ENCODE measurements at places on chromosomes 1 and 21. TPM values are rescaled to one million over a fixed set of nuclear protein-coding genes. Genes with fewer than 3 reads are reported as not detected.

DNA sequence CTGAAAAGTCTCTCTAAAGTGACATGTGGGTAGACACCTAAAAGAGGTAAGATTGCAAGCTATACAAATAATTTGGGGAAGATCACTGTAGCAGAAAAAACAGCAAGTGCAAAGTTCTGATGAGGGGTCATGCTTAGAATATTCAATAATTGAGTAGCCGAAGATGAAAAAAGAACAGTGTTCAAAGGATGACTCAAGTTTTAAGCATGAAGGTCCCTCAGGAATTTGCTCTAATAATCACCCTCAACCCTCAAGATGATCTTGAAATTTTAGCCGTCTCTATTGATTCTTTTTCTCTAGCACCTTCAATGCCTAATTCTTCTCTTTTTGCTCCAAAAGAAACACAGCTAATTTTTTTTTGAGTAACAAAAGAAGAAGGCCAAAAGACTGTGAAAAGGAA is 190.6 kb upstream of the ZNHIT6 start:
- DNase-seq = no peak

DNA sequence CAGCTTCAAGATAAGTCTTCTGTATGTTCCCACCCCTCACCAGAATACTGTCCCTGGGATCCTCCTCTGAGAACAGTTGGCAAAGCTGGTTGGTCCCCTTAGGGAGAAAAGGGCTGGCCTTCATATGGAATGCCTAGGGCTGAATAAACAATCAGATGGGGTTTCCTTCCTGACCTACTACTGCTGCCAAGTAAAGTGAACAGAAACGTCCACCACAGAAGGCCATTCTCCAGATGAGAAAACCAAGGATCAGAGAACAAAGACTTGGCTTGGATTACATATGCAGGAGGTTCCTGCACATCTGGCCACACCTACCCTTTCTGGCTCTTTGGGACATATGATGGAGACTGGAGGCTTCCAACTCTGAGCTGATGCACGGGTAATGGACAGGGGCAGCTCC is 194.5 kb downstream of the HIVEP3 start:
- DNase-seq = no peak

GRCh38 chr1:73998348-73998959 is 199.5 kb downstream of the LRRIQ3 start:
- DNase-seq = peak; percentile 42

- no peak for DNase-seq
Measured at GRCh38 chr1:165508291-165508690, 35.5 kb upstream of the LRRC52 start.

GRCh38 chr1:54906586-54906985 is 19.6 kb upstream of the DHCR24 start:
- no peak for DNase-seq

DNA sequence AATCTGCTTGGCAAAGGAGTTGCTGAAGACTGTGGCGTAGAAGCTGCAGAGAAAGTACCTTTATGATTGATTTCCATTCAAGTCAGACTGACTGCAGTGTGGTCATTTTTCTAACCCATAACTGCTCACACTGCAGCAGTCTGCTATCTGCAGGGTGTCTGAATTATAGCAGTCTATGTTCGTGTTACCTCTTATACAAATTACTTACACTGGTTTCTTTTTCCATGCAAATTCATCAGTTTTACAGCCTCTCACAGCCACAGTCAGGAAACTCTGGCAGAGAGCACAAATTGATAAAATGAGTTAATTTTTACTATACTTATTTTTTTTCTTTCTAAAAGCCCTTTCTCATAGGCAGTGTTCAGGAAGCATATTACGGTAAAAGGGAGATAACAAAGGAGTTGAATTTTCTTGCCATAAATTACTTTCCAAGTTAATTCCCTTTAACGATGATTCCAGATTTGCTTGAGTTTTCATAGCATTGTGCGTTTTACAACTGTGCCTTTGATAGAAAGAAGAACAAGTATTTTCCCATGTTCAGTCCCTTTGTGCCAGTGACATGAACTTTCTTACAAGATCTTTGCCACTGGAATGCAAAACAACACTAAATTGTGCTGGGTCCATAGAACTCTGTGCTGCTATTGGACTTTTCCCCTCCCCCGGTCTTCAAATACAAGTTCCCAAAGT is 261.5 kb downstream of the NFIA start:
- peak; percentile 24 for DNase-seq

DNA sequence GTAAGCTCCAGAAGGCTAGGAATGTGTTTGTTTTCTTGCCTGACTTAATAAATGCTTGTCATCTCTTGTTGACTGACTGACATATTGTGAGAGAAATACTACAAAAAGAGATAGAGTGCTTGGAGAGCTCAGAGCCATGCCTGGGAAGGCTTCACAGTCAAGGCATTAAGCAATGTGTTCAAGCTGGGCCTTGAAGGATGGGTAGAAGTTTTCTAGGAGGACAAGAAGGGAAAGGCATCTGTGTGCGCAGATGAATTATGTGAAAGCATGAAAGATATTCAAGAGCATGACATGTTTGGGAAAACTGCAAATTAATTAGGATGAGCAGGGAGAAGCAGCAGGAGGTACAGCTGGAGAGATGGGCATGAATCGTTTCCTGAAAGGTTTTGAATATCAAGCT is 5.6 kb downstream of the SLAMF8 start:
- DNase-seq = no peak

GRCh38 chr1:178871551-178872320 is 859 bp upstream of the ANGPTL1 start:
- DNase-seq = no peak

DNA sequence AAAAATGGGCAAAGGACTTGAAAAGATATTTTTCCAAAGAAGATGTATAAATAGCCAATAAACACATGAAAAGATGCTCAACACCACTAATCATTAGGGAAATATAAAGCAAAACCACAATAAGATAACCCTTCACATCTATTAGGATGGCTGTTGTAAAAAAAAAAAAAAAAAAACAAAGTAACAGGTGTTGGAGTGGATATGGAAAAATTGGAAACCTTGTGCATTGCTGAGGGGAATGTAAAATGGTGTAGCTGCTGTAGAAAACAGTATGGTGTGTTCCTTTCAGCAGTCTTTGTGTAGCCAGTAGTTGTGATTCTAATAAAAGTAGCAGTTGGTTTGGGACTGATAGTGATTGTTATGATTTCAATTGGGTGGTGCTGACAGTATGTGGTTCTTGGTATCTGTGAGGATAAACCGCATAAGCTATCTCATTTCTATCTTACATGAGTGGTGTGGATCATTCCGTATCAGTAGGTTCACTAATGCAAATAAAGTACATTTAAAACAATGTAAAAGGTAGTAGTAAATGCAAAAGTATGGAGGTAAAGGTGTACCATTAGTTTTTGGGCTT is 19.9 kb downstream of the MAN1A2 start:
- DNase-seq = no peak

DNA sequence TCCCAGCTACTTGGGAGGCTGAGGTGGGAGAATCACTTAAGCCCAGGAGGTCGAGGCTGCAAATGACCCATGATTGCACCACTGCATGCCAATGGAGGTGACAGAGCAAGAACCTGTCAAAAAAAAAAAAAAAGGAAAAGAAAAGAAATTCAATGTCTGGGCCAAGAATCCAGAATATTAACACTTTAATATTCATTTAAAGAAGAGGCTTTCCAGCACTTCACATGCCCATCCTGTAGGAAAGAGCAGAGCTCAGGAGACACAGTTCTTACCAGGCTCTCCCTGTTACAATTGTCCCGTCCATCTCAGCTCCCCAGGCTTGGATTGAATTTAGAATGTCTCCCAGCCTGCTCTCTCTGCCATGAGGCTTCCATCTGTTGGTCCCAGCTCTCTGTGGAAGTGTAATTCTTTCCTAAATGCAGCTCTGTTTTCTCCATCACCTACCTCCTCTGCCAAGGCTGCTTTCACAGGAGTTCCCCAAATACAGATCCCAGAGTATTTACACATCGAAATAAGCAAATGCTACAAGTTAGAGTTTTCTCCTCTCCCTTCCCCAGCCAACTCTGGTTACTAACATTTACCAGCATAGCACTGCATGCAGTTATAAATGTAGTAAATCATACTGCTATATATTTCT is 116.6 kb upstream of the CDC42BPA start:
- DNase-seq = peak; percentile 64

GRCh38 chr21:46562472-46562871 is 42.4 kb downstream of the S100B start:
- no peak for DNase-seq

- DNase-seq = no peak
Measured at GRCh38 chr1:56916630-56917029, 49.2 kb downstream of the C8B start.

GRCh38 chr1:14677292-14677971 is 78.9 kb downstream of the KAZN start:
- DNase-seq = no peak

DNA sequence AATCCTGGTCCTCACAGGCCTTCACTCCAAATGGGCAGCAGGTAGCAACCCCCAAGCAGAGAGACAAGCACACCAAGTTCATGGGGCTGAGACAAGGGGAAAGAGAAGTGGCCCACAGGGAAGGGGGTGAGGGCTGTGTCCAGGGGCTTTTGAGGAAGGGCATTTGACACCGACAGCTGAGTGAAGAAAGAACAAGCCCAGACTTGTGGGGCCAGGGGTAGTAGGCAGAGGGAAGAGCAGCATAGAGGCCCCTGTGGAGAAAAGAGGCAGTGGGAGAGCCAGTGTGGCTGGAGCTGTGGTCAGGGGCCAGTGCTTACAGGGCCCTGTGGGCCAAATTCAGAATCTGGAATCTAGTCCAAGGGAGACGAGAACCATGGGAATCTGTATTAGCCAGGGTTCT is 85.4 kb downstream of the IGSF21 start:
- DNase-seq = no peak

GRCh38 chr1:48469616-48470480 is 2.2 kb downstream of the SPATA6 start:
- peak; percentile 76 for DNase-seq

GRCh38 chr21:33312121-33312520 is 12.6 kb upstream of the IFNAR1 start:
- DNase-seq = no peak

GRCh38 chr1:185869590-185869989 is 135.4 kb downstream of the HMCN1 start:
- peak; percentile 19 for DNase-seq

DNA sequence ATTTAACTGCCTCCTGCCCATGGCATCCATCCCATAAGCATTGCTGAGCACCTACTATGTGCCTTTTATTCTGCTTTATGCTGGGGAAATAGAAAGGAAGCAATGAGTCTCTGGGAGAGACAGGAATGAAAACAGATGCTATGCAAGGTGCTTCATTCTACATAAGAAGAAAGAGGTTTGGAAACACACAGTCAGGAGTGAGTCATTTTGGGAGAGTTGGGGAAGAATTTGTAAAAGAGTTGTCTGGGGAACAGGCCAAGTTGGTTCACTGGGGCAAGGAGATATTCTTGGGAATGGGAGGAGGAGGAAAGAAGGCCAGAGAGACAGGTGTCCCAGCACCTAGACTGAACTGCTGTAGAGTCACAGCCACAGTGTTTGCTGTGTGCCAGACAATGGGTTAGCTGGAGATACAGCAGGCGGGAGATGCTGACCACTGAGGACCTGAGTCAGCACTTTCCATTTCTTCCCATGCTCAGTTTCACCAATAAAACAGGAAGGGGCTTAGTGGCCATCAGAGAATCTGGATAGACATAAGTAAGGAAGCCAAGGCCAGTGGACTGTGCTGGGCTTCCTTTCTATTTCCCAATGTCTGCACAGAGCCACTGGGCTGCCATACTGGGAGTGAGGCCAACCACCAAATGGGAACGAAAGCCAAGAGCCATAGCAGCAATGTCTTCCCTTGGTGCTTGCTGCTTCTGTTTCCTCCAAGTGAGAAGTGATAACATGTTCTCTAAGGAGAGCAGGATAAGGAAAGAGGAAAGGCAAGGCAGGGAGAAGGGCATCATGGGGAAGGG is 187.7 kb upstream of the USP24 start:
- DNase-seq = no peak

- no peak for DNase-seq
Measured at GRCh38 chr1:14674030-14674429, 75.5 kb downstream of the KAZN start.

DNA sequence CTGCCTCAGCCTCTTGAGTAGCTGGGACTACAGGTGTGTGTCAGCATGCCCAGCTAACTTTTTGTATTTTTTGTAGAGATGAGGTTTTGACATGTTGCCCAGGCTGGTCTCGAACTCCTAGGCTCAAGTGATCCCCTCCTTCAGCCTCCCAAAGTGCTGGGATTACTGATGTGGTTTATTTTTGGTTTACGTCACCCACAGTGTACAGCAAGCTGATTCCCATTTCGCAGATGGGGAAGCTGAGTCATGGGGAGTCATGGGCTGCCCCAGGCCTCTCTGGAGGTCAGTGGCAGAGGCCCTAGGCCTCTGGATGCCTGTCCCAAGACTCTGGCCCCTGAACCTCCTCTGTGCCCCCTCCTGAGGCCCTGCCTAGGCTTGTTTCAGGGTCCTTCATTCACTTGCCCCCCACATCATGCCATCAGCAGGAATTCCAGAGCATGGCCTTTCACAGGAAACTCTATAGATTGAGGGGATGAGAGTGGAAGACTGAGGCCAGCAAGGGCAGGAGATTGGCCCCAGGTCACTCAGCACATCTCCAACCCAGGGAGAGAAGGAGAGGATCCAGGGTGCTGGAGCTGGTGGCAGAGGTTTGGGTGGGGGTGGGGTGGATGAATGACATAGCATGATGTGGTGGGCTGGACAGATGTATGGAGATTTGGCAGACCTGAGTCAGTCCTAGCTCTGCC is 266.0 kb downstream of the PTPRU start:
- no peak for DNase-seq

DNA sequence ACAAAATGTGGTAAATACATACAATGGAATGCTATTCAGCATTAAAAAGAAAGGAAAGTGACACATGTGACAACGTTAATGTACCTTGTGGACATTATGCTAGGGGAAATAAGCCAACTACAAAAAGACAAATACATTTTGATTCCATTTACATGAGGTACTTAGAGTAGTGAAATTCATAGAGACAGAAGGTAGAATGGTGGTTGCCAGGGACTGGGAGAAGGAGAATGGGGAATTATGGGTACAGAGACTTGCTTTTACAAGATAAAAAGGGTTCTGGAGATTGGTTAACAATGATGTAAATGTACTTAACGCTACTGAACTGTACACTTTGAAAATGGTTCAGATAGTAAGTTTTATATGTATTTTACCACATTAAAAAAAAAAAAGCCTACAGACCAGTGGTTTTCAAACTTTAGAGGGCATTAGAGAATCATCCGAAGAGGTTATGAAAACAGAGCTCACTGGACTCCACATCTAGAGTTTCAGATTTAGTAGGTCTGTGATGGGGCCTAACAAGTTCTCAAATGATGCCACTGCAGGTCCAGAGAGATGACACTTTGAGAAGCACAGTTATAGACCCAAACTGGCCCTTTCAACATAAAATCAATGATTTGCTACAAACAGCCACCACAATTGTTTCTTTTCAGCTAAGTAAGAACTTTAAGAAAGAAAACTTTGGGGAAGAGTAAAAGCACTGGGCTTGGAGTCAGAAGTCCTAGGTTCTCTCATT is 9.6 kb upstream of the ADCY10 start:
- DNase-seq = no peak

- no peak for DNase-seq
Measured at GRCh38 chr1:21322681-21323016, 32.4 kb upstream of the ECE1 start.

The C1orf146 gene
- polyA plus RNA-seq = not detected

The MYOM3 gene
- polyA plus RNA-seq = 276 TPM

The MTARC1 gene
- not detected for polyA plus RNA-seq

The RGS4 gene
- polyA plus RNA-seq = 1.6 TPM

The AADACL3 gene
- not detected for polyA plus RNA-seq

The PRPF38B gene
- polyA plus RNA-seq = not detected

The STUM gene
- polyA plus RNA-seq = 13.0 TPM

The TMEM240 gene
- 4.8 TPM for polyA plus RNA-seq
